ENCODE measurements at places on chromosomes 16 and 17.
A peak's percentile ranks its signal among the peaks of the same experiment; 100 is the strongest.

DNA sequence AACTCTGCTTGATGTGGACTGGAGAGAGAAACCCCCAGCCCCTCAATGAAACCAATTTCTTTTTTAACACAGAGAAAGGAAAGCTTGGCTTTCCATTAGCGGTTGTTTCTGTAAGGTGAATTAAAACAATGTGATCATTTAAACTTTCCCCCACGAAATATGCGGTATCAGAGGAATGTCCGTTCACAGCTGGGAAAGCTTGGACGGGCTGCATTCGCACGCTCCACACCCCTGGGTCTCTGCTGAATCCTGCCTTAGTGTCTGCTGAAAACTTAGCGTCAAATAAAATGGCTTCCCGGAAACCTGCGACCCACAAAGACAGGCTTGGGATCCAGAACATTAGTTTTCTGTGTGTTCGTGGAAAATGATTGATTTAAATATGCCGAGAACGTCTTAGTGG, 71.7 kb downstream of the C16orf95 start:
- no peaks in the 10 kb centered on the region for H3K36me3 ChIP-seq
- peaks cover 25% of the 10 kb centered on the region for H3K4me1 ChIP-seq
- no peak for DNase-seq

GRCh38 chr17:2695961-2696760, 15.4 kb downstream of the CLUH start:
- H3K36me3 ChIP-seq = peaks cover 74% of the 10 kb centered on the region
- H3K27me3 ChIP-seq = no peaks in the 10 kb centered on the region
- H3K4me3 ChIP-seq = no peak overlapping the region
- no peak overlapping the region for H3K27ac ChIP-seq
- no peaks in the 10 kb centered on the region for H3K4me1 ChIP-seq

GRCh38 chr17:29051731-29052130, 8.8 kb downstream of the PIPOX start:
- no peak overlapping the region for H3K4me3 ChIP-seq
- H3K4me1 ChIP-seq = peaks cover 50% of the 10 kb centered on the region
- DNase-seq = no peak
- H3K27me3 ChIP-seq = no peaks in the 10 kb centered on the region
- no peaks in the 10 kb centered on the region for H3K36me3 ChIP-seq

GRCh38 chr16:86317813-86318650, 192.3 kb upstream of the FOXF1 start:
- no peak for DNase-seq
- H3K4me3 ChIP-seq = no peak overlapping the region
- H3K36me3 ChIP-seq = no peaks in the 10 kb centered on the region

DNA sequence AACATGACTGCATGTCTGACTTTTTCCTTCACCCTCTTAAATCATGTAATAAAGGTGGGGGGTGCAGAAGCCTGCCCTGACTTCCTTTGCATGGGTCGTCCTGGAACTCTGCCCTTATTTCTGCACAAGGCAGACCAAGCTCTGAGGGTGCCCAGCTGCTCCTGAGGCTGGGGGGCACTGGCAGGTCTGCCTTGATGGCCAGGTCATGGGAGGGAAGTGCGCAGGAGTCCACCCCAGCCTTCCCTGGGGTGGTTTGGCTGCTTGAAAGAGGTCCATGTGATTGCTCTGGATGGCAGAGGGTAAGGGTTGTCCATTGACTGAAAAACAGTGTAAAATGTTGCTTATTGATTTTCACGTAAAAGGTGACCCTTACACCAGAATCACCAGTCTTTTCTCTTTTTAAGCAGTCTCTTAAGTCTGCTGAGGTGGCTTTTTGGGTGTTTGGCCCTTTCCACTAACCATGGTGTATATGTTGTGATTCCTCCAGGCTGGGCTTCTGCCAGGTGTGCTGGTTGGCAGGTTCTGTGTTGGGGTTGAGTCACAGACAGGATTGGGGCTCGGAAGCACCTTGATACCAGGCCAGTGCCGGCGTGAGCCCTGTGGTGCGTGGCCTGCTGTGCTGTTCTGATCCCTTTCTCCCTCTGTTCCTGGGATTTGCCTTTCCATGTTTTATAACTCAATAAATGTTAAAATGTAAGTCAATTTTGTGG, 19.4 kb downstream of the DHX38 start:
- H3K27me3 ChIP-seq = no peaks in the 10 kb centered on the region
- H3K4me3 ChIP-seq = no peak overlapping the region
- H3K36me3 ChIP-seq = peaks cover 58% of the 10 kb centered on the region
- H3K27ac ChIP-seq = no peak overlapping the region
- H3K4me1 ChIP-seq = peaks cover 4% of the 10 kb centered on the region

GRCh38 chr17:54969658-54970572, 1.4 kb downstream of the STXBP4 start:
- H3K4me1 ChIP-seq = peaks cover 2% of the 10 kb centered on the region
- DNase-seq = no peak
- H3K27ac ChIP-seq = no peak overlapping the region
- H3K36me3 ChIP-seq = peaks cover 17% of the 10 kb centered on the region
- peak overlapping the region; percentile 88 for H3K4me3 ChIP-seq

GRCh38 chr16:66271074-66272060, 95.1 kb upstream of the CDH5 start:
- no peak overlapping the region for H3K4me3 ChIP-seq
- no peaks in the 10 kb centered on the region for H3K36me3 ChIP-seq
- peaks cover 28% of the 10 kb centered on the region for H3K27me3 ChIP-seq
- H3K4me1 ChIP-seq = peaks cover 16% of the 10 kb centered on the region
- H3K27ac ChIP-seq = no peak overlapping the region

DNA sequence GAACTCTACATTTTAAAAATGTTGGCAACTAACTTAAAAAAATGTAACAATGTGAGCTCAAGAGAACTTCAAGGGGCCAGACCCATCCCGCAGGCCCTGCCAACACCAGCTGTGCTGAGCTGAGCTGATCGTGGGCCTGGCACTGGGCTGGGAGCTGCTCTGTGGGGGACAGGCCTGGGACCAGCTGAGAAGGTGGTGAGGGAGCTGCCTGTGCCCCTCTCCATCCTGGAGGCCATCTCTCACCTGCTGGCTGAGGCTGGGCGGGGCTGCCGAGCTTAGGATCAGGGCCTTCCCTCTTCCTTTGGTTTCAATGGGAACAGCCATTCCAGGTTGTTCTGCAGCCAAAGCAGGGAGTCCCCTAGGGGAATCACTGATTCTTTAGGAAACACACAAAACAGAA, 58.2 kb downstream of the IL21R start:
- no peak for DNase-seq
- no peaks in the 10 kb centered on the region for H3K27me3 ChIP-seq
- no peak overlapping the region for H3K27ac ChIP-seq
- peaks cover 45% of the 10 kb centered on the region for H3K36me3 ChIP-seq
- no peak overlapping the region for H3K4me3 ChIP-seq
- H3K4me1 ChIP-seq = no peaks in the 10 kb centered on the region

- no peaks in the 10 kb centered on the region for H3K4me1 ChIP-seq
- H3K4me3 ChIP-seq = no peak overlapping the region
- H3K27me3 ChIP-seq = no peaks in the 10 kb centered on the region
- DNase-seq = no peak
These were observed 19.3 kb downstream of the MPRIP start for GRCh38 chr17:17061516-17061915.

DNA sequence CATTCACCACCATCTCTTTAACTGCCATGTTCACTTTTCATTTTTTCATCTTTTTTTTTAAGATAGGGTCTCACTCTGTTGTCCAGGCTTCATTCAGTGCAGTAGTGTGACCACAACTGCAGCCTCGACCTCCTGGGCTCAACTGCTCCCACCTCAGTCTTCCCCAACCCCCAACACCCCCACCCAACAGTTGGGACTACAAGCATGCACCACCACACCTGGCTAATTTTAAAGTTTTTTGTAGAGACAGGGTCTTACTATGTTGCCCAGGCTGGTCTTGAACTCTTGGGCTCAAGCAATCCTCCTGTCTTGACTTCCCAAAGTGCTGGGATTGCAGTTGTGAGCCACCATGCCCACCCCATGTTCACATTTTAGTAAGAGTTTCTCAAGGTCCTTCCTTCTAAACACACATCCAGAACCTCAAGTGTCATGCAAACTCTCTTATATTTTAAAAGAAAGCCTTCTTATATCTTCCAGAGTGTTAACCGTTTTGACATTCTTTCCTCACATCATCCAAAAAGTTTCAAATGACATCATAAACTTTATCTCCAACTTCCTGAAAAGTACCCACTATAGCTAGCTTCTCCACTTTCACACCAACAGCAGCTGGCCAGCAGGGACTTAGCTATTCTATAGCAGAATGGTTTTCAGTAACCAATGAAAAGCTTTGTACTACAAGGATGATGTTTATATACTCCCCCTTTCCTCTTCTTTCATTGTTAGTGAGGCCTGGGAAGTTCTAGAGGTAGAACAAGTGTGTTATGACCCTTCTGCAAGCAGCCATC, 49.3 kb downstream of the TRAF4 start:
- DNase-seq = no peak
- H3K4me1 ChIP-seq = no peaks in the 10 kb centered on the region
- peaks cover 2% of the 10 kb centered on the region for H3K36me3 ChIP-seq
- H3K27ac ChIP-seq = no peak overlapping the region
- no peaks in the 10 kb centered on the region for H3K27me3 ChIP-seq

DNA sequence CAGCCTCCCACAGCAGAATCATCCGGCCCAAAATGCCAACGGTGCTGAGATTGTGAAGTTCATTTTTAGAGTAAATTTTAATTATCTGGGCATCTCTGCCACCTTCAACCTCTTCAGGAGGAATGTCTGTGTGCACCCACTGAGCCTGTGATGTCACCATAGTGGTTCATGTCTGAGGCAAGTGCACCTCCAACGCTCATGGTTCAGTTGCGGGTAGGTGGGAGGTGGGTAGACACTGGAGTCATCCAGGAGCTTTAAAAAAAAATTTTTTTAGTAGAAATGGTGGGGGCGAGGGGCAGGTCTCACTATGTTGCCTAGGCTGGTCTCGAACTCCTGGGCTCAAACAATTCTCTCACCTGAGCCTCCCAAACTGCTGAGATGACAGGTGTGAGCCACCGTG, 1.9 kb downstream of the FLYWCH1 start:
- H3K4me1 ChIP-seq = peaks cover 5% of the 10 kb centered on the region
- H3K4me3 ChIP-seq = peak overlapping the region; percentile 72
- no peak for DNase-seq
- no peak overlapping the region for H3K27ac ChIP-seq

- no peak overlapping the region for H3K27ac ChIP-seq
- H3K36me3 ChIP-seq = no peaks in the 10 kb centered on the region
- no peak for DNase-seq
These were observed 2.5 kb upstream of the CCL2 start for GRCh38 chr17:34252444-34253138.

- H3K27me3 ChIP-seq = no peaks in the 10 kb centered on the region
- no peak for DNase-seq
- H3K36me3 ChIP-seq = peaks cover 9% of the 10 kb centered on the region
- peaks cover 14% of the 10 kb centered on the region for H3K4me1 ChIP-seq
- H3K27ac ChIP-seq = no peak overlapping the region
These were observed 3.3 kb upstream of the MRM1 start for GRCh38 chr17:36597866-36598777.

DNA sequence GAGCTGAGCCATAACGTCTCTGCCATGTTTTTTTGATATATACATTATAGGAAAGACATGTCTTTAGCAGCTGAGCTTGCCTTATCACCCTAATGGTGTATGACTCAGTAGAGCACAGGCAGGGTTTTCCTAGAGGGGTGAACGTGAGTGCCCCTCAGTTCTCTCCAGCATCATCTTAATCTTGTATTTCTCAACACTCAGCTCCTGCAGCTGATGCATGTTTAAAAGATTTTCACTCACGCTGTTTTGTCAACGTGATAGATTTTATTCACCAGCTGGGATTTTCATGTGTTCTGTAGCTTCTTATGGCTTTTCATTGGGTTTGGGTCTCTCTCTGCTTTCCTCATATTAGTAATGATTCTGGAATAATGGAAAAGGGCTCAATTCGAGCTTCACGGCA, 186.0 kb upstream of the PMFBP1 start:
- H3K4me3 ChIP-seq = no peak overlapping the region
- H3K27ac ChIP-seq = no peak overlapping the region
- no peaks in the 10 kb centered on the region for H3K27me3 ChIP-seq
- DNase-seq = no peak
- H3K36me3 ChIP-seq = no peaks in the 10 kb centered on the region
- no peaks in the 10 kb centered on the region for H3K4me1 ChIP-seq

DNA sequence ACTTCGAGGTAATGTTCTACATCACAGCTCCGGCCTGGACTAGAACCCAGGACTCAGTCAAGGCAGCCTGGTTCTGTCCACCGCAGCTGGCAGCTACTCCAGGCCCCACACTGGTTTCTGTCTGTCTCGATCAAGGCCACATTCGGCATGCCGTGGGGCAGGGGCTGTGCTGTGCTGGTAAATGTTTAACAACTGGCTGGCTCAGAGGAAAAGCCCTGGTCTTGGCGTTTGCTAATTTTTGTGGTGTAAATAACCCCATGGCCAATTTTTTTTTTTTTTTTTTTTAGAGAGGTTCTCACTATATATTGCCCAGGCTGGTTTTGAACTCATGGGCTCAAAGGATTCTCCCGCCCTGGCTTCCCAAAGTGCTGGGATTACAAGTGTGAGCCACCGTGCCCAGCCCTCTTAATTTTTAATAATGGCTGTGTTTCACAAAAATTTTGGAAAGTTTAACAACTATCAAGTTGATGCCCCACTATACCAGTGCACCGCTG, 328 bp upstream of the DRC7 start:
- no peak for DNase-seq
- H3K4me3 ChIP-seq = no peak overlapping the region
- H3K4me1 ChIP-seq = peaks cover 6% of the 10 kb centered on the region

DNA sequence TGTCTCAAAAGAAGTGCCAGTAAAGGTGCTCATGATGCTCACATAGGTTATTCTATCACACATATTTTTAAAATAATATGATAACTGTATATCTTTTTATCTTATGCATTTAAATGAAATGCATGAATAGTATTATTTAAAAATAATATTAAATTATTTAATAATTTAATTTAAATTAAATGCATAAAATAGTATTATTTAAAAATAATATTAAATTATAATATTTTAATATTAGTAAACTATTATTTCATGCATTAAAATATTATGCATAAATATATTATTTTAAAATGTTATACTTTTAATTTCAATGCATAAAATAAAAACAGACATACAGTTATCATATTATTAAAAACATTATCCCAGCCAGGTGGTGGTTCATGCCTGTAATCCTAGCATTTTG, 33.4 kb downstream of the TMC7 start:
- no peak overlapping the region for H3K27ac ChIP-seq
- no peaks in the 10 kb centered on the region for H3K27me3 ChIP-seq
- peaks cover 9% of the 10 kb centered on the region for H3K36me3 ChIP-seq

DNA sequence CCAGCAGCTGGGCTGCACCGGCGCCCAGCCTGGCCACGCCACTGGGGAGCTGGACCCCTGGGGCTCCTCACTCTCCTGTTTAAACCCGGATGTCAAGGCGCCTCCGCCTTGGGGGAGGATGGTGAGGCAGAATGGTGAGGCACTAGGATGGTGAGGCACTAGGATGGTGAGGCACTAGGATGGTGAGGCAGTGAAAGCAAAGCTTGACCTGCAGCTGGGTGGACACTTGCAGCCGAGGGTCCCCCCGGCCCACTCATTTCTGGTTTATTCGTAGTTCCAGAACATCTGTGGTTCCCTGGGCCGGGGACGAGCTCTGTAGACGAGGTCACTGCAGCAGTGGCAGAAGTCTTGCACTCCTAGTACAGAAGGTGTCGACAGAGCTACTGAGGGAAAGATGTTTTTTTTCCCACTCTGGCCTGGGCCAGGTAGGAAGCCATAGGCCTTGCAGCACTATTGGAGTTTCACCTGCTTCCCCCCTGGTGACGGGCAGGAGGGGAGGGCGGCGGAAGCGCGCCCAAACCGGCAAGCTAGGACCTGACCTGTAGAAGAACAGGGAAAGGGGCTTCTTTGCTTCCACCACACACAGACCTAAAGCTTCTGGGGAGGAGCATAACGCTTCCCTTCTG, 1.1 kb upstream of the HNF1B start:
- H3K4me3 ChIP-seq = no peak overlapping the region
- peaks cover 76% of the 10 kb centered on the region for H3K27me3 ChIP-seq
- DNase-seq = no peak
- no peaks in the 10 kb centered on the region for H3K36me3 ChIP-seq
- H3K4me1 ChIP-seq = peaks cover 5% of the 10 kb centered on the region

Data from neuronal stem cell (in vitro differentiated cells).